Stimulated activated CD4-positive, alpha-beta T cell treated with anti-CD3 and anti-CD28 coated beads, Interleukin-1b, Interleukin-23, amount 100 ng/mL, for 1 hour (primary cell): ENCODE measurements at places on chromosomes 5 and 9.

DNA sequence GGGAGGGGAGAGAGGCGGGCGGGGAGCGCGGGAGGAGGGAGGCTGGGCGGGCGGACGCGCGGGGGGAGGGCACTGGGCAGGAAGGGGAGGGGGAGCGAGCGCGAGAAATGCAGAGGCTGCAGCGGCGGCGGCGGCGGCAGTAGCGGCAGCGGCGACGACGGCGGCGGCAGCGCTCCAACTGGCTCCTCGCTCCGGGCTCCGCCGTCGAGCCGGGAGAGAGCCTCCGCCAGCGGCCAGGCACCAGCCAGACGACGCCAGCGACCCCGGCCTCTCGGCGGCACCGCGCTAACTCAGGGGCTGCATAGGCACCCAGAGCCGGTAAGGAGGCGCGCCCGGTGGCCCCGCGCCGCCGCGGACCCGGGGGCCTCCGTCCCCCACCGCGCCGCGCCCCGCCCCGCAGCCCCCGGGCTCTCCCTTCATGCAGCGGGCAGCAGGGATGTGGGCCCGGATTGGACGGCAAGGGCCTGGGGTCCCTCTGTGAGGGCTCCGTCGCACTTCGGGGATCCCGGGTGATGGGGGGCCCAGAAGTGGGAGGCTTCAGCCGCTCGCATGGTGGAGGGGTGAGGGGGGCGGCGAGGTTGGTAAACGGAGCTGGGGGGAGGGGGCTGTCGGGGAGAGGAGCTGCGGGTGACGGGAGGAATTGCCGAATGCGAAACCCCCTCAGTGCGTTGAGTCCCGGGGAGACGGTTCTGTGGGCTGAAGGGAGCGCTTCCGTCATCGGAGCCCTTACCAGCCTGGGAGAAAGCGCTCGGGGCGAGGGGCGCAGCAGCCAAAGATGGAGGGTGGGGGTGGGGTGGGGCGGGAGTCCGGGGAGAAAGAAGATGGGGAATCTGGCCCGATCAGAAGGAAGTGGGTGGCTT is at the start of gene BASP1:
Gene BASP1, plus strand, starts transcription at position 139 of the 860 bp plus-strand sequence. CDS start 57,586 bp downstream, outside the sequence.
- peak; percentile 9 for DNase-seq

DNA sequence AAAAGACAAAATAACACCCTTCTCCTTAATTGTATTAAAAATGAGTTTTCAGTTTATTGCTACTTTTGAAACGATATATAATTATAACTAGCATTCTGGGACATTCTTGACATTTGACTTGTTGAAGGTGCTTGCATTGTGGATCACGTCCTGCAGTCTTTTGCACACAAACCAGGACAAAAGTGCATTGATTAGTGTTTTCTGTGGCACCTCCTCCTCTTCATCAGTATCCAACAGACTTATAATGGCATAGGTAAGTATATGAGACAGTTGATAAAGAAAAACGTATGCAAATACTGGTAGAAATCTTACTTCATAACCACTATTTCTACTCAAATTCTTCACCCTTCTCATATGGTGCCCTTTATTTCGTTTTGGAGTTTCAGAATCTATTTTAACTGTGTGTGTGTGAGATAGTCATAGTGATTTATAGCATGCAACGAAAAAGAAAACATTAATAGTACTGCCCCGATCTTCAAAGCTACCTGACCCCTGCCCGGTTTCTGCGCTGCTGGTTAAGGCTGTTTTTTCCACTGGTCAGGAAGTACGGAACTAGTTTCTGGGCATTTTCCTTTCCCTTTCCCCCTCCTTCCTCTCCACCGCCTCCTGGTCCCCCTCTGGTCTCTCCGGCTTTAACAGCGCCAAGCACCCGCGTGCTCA is 639 bp upstream of the RASA1 start:
- DNase-seq: no peak

DNA sequence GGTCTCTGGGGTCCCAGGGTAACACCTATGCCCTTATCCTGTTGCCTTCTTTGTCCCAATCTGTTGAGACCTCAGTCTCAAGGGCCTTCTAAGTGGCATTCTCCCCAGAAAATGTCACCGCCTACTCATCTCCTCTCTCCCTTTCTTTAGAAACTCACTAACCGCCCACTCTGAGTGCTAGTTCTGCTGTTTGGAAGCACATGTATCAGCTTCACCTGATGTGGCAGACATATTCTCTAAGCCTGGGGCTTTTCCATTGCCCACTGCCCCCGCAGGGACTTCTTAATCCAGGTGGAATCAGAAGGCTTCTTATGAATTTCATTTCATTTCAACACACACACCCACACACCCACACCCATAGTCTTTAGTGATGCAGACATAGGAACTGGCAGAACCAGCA is 165.1 kb downstream of the ASTN2 start:
- no peak for DNase-seq

DNA sequence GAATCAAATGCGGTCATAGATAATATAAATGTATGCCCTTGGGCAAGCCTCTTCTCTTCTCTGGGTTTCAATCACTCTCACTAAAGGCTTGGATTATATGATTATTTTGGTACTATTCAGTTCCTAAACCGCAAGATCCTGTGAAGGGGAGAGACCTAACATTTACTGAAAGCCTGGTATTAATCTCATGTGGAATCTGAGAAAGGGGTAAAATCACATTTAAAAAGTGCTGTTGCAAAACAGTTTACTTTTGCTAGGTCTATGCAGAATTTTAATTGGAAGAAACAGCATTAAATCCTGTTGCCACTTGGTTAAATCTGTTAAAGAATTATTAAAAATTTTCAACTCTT is 50.7 kb downstream of the SLC44A1 start:
- no peak for DNase-seq

- no peak for DNase-seq
These were observed 41.8 kb downstream of the UGCG start for GRCh38 chr9:111938427-111938800.

DNA sequence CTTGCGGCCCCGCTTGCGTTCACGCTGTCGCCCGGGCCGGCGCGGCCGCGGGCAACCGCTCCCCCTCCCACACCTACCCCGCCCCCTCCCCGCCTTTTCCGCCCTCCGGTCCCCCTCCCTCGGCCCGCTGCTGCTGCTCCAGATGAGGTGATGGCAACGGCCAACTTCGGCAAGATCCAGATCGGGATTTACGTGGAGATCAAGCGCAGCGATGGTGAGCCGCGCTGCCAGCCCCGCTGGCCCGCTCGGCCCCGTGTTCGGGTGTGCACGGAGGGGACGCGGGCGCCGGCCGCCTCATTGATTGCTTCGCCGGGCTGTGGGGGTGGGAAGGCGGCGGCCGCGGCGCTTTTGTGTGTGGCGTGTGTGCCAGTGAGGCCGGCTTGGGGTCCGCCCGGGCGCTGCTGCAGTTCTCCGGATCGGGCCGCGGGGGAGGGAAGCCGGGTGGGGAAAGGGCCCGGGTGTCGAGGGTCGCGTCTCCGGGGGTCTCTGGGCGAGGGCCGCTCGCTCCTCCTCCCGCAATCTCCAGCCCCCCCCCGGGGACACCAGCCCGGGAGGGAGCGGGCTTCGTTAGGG is 403 bp downstream of the KIF2A start:
- no peak for DNase-seq

DNA sequence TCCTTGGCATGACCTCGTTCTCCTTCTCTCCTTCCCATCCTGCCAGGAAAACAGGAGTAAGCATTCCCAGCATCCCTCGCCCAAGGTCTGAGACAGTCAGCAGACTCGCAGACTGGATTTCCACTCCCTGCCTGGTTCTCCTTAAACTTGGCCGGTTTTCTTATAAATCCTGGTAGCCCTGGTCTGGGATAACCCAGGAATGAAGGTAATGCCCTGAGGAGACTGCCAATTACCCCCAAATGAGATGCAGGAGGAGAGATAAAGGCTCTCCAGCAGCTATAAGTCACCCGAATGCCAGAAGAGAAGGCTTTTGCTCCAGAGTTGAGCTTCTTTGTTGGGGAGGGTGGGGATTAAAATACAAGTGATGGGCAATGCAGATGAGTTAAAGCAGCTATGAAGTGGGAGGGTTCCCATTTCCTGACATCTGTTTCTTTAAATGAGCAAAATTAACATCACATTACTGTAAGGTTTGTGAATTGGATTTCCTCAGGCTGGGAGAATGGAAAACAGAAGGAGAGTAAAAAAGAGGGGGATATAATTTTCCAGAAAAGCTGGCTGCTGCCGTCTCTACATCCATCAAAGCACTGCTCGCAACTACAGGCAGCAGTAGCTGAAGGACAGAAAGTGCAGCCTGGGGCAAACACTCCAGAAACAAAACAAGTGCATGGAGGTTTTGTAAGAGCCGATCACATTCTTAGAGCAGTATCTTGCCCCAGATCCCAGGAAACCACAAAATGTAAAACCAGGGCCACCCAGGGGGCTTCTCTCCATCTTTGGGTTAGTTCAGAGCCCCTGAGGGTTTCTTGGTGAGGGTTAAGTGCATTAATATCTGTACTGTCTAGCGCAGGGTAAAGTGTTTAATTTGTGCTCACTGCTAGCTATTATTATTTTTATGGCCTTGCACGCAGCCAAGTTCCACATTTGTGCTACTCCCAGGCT is 177.6 kb upstream of the PANK3 start:
- DNase-seq: no peak

GRCh38 chr5:132093271-132093670 is 19.7 kb downstream of the CSF2 start:
- DNase-seq: no peak

GRCh38 chr5:52804387-52804791 is 16.7 kb downstream of the ITGA1 start:
- DNase-seq: no peak

DNA sequence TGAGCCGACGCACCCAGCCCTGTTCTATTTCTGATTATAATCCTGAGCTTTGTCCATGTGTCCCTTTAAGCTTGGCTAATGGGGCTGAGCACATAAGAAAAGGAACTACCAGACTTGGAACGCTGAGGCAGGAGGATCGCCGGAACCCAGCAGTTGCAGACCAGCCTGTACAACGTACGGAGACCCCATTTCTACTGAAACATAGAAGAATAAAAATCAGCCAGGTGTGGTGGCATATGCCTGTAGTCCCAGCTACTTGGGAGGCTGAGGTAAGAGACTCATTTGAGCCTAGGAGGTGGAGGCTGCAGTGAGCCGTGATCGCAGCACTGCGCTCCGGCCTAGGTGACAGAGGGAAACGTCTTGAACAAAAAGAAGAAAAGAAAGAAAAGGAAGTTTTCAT is 22.3 kb downstream of the TRIM7 start:
- DNase-seq: no peak

GRCh38 chr5:107266100-107266499 is 404.6 kb downstream of the EFNA5 start:
- no peak for DNase-seq

- DNase-seq: no peak
These were observed 162.6 kb downstream of the GLIS3 start for GRCh38 chr9:4137234-4137633.
